ENCODE measurements at places on chromosomes 6 and 20. TPM values are rescaled to one million over a fixed set of nuclear protein-coding genes. Genes with fewer than 3 reads are reported as not detected.
A peak's percentile ranks its signal among the peaks of the same experiment; 100 is the strongest.

GRCh38 chr20:38245753-38246152 lies 14.8 kb downstream of the KIAA1755 start:
- DNase-seq = no peak

DNA sequence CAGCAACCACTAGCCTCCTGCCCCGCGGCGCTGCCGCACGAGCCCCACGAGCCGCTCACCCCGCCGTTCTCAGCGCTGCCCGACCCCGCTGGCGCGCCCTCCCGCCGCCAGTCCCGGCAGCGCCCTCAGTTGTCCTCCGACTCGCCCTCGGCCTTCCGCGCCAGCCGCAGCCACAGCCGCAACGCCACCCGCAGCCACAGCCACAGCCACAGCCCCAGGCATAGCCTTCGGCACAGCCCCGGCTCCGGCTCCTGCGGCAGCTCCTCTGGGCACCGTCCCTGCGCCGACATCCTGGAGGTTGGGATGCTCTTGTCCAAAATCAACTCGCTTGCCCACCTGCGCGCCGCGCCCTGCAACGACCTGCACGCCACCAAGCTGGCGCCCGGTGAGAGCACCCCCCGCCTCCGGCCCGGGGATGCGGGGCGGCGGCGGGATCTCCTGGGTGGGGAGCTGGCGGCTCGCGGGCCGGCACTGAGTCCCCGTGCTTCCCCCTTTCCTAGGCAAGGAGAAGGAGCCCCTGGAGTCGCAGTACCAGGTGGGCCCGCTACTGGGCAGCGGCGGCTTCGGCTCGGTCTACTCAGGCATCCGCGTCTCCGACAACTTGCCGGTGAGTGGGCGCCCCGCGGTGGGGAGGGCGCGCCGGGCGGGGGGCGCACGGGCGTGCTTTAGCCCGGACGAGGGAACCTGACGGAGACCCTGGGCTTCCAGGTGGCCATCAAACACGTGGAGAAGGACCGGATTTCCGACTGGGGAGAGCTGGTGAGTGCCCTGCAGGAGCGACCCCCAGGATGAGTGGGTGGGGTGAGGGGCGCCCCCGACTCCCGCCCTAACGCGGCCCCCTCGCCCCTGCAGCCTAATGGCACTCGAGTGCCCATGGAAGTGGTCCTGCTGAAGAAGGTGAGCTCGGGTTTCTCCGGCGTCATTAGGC lies 585 bp downstream of the PIM1 start:
- peak; percentile 70 for DNase-seq

DNA sequence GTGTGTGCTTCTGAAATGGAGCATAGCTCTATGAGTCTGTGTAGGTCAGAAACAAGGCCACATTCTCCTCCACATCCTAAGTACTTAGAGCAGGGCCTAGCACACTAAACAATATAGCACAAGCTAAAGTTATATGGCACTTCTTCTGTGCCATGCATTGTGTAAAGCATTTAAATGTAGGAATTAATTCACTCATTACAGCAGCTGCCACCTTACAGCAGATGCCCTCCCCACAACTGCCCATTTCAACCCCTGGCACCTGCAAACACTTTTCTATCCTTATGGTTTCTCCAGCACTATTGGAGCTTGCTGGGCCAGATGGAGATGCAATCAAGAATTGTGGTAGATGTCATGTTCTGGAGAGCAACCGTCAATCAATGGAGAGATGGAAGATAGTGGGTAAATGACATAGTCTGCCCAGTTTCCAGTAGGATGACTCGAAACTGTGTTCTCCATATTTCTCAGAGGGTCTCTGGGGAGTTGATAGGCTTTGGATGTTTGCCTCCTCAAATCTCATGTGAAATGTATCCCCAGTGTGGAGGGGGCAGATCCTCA lies 373.7 kb downstream of the DOK5 start:
- no peak for DNase-seq

- no peak for DNase-seq
These were observed 319.4 kb downstream of the BTBD9 start for GRCh38 chr6:38320358-38320757.

DNA sequence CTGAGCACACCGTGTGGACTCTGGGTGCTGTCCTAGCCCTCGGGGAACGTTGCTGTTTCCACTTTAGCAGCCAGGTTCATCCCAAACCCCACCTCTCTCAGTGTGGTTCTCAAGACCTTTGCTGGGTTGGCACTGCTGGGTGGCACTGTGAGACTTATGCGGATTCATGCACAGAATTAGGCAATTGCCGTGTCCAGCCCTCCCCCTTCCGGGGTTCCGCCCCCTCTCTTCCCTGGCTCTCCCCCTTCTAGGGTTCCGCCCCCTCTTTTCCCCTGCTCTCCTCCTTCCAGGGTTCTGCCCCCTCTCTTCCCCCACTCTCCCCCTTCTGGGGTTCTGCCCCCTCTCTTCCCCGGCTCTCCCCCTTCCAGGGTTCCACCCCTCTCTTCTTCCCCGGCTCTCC lies 39.8 kb upstream of the SLCO4A1 start:
- DNase-seq = no peak

- DNase-seq = no peak
These were observed 63.1 kb downstream of the MYH7B start for GRCh38 chr20:35018590-35019371.

DNA sequence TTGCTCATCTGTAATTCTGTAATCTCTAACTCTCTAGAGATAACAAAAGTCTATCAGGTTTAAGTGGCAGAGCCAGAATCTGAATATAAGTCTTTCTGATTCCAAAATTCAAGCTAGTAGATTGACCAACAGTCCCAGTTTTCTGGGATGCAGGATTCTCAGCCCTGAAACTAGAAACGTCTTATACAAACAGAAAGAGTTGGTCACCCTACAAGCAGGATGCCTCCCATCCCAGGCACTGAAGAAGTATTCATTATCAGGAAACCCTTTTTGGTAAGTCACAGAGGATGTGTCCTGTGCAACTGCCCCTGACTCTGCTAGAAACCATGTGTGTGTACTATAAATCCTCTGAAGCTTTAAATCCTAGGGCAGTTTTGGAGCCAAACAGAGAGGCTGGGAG lies 135.0 kb downstream of the CARMIL1 start:
- no peak for DNase-seq

GRCh38 chr6:50093116-50093937 lies 43.6 kb upstream of the DEFB112 start:
- DNase-seq = no peak

- no peak for DNase-seq
These were observed 682.8 kb downstream of the TFAP2A start for GRCh38 chr6:9732056-9732455.

- DNase-seq = no peak
These were observed 1014.9 kb upstream of the GJE1 start for GRCh38 chr6:141117874-141118273.

DNA sequence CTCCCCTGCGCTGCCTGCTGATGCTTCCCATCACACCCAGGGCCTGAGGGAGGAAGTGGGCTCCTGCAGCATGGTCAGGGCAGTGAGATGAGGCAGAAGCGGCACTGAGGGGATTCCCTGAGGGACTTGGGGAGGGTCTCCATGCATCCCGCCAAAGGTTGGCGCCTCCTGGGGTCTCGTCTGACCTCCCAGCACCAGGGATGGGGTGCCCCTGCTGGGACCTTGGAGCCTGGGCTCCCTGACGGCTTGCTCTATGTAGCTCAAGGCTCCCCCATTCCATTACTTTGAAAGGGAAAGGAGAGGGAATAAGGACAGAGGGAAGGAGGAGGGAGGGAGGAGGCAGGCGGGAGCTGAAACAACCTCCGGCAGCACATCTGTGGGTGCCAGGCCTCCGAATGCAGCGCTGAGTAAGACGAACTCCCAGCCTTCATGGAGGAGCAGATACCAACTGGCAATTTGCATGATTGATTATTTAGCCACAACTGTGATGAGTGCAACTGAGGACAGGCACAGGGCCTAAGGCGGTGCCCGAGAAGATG lies 259.3 kb downstream of the ERMARD start:
- DNase-seq = no peak

- DNase-seq = peak; percentile 63
These were observed 68.7 kb downstream of the PHACTR2 start for GRCh38 chr6:143746202-143747119.

DNA sequence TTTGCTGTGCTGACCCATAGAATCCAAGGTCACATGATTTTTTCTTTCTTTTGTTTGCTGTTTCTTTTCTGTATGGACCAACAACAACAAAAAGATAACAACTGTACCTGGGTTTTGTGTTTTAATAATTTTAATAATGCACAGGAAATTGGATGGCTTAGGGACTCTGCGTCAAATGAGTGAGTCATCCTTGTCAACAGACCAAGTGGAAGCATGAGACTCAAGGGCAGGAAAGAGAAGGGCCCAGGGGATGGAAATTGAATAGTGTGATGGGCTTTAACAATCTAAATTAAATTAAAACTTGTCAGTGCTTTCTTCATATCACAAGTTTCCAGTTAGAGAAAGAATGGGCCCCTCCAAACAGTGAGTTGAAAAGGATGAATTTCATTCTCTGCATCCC lies 413.0 kb downstream of the PREX1 start:
- DNase-seq = no peak

DNA sequence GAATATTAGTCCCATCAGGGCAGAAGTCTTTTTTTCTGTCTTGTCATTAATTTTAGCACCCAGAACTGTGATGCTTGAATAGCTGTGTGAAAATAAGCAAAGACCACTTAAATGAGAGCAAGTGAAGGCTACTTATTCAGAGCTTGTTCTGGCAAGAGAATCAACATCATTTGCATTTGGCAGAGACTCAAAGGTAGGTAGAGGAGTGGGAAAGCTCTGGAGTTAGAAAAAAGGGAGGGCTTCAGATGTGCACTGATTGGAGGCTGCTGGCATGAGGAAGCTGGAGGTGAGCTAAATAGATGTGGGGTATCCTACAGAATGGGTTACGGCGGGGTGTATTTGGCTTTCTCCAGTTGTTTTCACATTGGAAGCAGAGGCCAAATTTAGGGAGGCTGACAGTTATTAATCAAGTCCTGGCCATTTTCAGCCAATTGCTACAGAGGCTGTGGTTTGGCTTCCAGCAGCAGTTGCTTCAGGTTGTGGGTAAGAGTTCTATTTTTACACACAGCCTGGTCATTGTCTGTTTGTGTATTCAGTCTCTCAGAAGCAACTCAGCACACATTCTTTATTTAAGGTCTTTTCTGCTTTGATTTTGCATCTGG lies 254.3 kb downstream of the BTBD3 start:
- no peak for DNase-seq

DNA sequence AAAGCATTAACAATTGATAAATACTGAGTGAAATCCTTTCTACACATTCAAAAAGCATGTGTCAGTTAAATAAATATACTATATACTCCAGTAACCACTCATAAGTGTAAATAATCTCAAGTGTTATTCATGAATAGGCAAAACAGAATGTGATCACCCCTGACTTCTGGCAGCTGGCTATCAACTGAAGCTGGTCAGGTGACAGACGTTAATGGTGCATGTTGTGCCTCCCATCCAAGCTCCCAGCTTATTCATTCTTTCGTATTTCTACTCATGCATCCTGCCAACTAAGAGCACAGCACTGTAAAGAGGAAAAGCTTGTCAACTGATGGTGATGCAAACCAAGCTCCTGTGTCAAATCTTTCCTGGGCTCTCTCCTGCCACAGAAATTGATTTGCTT lies 7.7 kb downstream of the PSMB1 start:
- no peak for DNase-seq

DNA sequence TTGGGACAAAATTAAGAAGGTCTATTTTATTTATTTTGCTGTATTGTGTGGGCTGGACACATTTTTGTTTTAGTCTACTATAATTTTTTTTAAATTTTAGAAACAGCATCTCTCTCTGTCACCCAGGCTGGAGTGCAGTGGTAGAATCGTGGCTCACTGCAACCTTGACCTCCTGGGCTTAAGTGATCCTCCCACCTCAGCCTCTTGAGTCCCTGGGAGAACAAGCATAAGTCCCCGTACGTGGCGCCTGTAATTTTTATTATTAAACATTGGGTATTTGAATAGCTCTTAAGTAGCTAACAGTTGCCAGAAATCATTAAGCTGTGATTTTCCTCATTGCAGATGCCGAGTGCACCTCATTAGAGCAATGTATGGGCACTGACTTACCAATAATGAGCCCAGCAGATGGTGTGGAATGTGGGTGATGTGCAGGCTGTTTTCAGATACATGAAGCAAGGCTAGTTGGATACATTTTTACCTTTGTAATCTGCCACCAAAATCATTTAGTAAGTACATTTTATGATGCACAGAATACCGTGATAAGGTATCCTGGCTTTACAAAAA lies 10.3 kb upstream of the MAS1 start:
- no peak for DNase-seq

DNA sequence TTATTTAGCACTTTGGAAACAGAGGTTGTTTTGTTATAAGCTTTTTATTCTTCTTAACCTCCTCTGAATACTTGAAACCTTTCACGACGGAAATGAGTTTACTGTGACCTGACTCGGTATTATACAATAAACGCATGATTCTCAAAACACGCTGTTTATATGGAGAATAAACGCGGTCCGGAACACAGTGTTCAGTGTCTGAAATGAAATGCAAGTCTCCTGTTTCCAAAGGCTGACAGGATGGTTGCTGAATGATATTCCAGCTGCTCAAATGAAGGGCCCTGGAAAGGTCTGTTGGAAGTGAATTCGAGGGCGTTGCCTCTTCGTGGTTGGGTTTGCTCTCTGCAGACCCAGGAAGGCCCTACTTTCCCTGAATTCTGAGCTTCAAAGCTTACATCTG lies 83.4 kb downstream of the RSPH3 start:
- DNase-seq = no peak

DNA sequence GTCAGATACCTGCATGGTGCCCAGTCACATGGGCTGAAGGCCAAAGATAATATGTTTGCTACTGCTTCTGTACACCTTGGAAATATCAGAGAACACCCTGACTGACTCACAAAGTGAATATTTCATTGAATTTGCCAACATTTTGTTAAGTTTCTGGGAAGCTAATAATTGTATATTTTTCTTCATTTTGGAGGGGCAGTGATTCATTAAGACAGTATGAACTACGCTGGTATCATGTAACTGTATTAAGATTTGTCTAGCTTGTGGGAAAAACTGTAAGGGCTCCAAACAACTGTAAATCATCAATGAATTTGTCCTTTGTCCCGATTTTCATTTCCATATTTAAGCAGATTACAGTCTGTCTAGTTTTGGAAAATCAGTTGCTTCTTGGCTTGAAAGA lies 102.3 kb upstream of the CCN2 start:
- no peak for DNase-seq

- DNase-seq = peak; percentile 91
These were observed 18.7 kb downstream of the SERPINB6 start for GRCh38 chr6:2952557-2953095.

GRCh38 chr6:45378334-45378926 lies 696 bp upstream of the SUPT3H start:
- DNase-seq = no peak

GRCh38 chr6:37679539-37680476 lies 17.9 kb downstream of the MDGA1 start:
- DNase-seq = no peak

GRCh38 chr6:125884634-125885371 lies 71.8 kb upstream of the HINT3 start:
- no peak for DNase-seq

SULF2 gene
- total RNA-seq = 37.5 TPM

THBD gene
- total RNA-seq = 0.34 TPM

PNPLA1 gene
- total RNA-seq = not detected

BNIP5 gene
- total RNA-seq = not detected

SNHG17 gene
- 52.0 TPM for total RNA-seq

ULBP2 gene
- 0.13 TPM for total RNA-seq

RUNX2 gene
- total RNA-seq = 0.28 TPM

CDSN gene
- not detected for total RNA-seq

GMEB2 gene
- total RNA-seq = 14.2 TPM

BANF2 gene
- total RNA-seq = not detected
